ENCODE measurements at places on chromosomes 1 and 21.

- DNase-seq = no peak
These were observed 14.5 kb downstream of the SAMD11 start for GRCh38 chr1:938088-938683.

GRCh38 chr1:223460566-223461189 lies 67.5 kb downstream of the CCDC185 start:
- DNase-seq = no peak

DNA sequence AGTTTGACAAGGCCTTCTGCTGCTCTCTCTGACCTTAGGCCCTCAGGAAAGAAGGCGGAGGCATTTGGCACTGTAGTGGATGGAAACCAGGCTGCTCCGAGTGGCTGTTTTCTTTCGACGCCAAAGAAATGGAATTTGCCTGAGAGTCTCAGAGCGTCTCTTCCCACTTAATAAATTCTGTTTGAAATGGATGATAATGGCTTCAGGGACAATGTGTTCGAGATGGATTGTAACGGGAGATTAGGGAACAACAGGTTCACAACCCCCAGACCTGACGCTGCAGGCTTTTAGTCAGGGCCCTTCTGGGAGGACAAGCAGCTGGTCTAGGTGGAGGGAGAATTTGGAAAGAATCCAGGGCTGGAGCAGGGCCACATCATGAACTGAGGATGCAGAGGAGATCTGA lies 58.6 kb downstream of the TLR5 start:
- DNase-seq = no peak

DNA sequence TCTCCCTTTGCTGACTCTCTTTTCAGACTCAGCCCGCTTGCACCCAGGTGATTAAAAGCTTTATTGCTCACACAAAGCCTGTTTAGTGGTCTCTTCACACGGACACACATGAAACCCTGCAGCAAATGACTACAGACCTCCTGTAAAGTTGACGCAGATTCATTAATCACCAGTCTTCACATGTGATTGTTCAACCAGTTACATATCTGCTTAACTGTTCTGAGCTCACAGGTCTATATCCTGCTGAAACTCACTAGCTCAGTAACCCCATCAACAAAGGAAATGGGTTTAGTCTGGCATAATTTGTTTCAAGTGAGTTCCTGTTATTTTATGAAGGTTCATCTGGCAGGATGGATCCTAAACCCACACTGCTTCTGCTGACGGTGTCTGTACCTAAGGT lies 68.4 kb upstream of the GJA8 start:
- DNase-seq = peak; percentile 57

DNA sequence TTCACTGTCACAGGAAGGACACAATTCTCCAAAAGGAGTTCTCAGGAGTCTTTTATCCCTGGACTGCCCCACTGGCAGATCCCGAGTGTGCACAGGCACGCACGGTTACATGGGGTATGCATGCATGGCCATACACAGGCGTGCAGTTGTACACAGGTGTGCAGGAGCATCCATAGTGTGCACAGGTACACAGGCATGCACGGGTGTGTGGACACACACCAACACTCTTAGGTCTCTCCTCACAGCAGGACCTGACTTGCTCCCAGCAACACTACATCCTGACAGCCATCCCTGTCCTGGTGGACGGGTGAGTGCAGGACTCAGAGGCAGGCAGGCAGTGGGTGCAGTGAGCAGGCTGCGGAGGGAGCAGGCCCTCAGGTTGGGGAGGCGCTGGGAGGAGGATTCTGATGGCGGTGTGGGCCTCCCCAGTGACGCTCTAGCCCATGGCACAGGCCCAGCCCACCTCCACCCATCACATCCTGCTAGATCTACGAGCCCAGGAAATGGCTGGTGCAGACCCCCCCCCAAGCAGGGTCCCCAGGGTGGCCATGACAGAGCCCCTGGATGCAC lies 28.4 kb downstream of the SLC19A1 start:
- no peak for DNase-seq

- no peak for DNase-seq
These were observed 291.5 kb upstream of the VAMP3 start for GRCh38 chr1:7479571-7479970.

DNA sequence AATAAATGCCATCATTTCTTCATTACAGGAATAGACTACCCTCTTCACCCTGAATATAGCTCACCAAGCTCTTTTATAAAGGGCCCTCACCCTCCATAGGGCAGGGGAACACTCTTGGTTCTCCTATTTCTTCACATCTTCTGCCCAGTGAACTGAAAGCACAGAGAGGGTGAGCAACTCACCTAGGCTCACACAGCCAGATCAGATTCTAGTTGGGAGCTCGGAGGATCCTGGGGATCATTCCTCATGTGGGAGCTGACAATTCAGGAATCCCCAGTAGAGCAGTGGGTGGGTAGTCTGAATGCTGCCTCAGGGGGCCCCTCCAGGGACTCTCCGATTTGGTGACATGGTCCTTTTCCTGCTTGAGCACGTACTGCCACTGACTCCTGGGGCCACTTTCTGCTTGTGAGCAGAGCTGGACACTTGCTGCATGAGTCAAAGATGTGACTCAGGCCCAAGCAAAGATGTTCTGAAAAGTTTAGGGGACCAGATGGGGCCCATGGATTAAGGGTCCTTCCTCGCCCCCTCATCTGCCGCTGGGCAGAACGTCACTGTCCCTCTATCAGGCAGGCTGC lies 63.7 kb upstream of the WNT4 start:
- no peak for DNase-seq

GRCh38 chr1:117295001-117295400 lies 72.2 kb upstream of the MAN1A2 start:
- DNase-seq = no peak

DNA sequence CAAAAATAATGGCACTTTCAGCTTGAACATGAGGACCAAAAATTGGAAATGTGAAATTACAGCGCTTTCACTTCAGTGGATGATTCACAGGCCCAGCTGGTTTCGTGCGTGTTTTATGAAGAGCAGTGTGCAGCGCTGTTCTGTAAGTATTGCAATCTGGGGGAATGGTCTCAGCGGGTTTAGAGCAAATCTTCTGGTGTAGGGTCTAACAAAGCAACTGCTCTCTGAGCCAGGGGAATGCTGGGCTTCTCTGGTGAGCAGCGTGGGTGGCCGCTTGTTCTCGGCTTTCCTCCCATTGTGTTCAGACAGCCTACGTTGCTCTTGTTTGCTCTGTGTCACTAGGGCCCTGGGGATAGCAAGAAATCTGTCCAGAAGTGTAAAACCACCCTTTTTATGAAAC lies 42.4 kb upstream of the GADD45A start:
- DNase-seq = no peak

GRCh38 chr1:183089025-183089639 lies 65.9 kb downstream of the LAMC1 start:
- peak; percentile 75 for DNase-seq

DNA sequence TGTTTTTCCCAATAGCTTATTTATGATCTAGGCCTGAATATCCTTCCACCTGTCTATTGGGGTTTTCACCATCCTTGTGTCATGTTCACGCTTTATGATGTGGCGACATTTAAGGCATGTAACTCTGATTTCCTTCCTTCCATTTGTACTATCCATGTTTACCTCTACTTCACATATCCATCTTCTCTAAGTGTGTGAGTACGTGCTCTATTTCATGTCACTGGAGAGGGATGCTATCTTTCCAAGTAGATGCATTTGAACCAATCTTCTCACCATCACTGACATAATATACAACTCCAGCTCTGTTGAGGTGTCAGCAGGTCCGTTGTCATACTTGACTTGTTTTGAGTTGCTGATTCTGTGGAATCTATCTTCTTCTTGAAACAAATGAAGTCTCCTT lies 283.2 kb downstream of the PTBP2 start:
- DNase-seq = no peak

DNA sequence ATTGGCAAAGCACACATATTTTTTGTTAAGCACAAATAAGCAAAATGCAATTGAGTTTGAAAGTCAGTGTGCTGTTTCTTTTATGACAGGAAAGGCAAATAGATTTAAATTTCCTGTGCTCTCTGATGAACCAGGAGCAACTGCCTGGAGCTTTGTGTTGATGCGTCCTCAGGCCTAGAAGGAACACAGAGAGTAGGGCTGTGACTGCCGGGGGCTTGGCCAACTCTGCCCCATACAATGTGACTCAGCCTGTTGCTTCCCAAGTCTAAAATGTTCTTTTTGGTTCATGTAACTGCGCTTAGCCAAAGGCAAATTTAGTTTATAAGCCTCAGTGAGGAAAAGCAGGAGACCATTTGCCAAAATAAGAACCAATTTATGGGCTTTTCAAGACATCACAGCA lies 37.5 kb downstream of the TOR1AIP2 start:
- DNase-seq = no peak

- no peak for DNase-seq
These were observed 628.5 kb downstream of the SMYD3 start for GRCh38 chr1:245878585-245878984.

DNA sequence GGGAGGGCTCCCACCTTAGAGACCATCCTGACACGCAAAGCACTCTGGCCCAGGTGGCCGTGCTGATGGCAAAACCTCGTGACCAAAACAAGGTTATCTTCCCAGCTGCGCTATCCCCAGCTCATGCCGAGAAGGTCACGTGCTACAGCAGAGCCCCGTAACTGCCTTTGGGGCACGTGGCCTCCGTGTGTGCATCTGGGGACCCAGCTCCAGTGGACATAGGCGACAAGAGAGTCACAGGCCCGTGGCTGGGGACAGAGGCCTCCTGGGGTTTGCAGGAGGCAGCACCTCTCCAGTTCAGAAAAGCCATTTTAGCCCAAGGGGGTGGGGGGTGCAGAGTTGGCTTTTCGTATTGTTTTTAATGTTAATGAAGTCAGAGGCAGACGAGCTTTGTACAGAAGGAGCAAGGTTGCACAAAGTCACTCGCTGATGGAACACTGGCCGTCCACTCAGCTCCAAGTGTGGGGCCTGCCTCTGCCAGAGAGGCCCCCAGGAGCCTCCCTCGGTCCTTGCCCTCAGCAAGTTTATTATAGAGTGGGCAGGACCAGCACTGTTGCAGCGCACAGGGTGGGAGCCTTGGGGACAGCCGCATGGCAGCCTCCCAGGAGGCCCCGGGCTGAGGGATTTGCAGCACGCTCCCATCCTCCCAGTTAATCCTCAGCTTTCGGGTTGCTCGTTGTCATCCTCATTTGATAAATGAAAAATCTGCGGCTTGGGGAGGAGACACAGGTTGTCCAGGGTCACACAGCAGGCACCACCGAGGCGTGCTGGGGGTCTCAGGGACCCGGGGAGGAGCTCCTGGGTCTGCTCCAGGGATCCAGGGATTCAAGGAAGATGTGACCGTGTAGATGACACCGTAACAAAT lies 8.0 kb upstream of the PDE9A start:
- no peak for DNase-seq

GRCh38 chr1:24635195-24635843 lies 7.8 kb upstream of the SRRM1 start:
- DNase-seq = peak; percentile 70

GRCh38 chr1:65832296-65832695 lies 39.6 kb downstream of the PDE4B start:
- DNase-seq = no peak

DNA sequence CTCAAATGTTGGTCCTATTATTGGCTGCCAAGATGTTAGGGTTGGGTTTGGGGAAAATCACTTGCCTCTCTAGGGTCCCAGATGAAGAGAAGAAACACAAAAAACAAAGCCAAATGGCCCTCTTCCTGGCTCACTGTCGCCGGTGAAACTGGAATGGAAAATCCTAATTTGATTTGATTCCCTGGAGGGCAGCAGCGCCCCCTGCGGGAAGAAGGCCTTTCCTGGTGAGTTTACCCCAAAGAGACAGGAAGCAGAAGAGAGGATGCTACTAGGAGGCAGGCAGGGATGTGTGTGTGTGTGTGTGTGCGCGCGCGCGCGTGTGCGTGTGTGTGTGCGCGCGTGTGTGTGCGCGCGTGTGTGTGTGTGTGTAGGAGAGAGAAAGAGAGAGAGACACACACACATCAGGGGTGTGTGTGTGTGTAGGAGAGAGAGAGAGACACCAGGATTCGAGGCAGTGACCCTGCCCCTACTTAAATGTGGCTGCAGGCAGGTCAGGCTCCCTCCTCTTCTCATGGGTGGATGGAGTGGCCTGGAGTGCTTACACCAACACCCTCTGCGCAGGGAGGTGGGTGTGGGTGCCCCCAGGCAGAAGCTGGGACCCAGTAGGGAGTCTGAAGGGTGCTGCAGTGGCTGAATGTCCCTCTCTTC lies 3.1 kb upstream of the SELENON start:
- DNase-seq = peak; percentile 70

GRCh38 chr1:104100115-104100514 lies 350.4 kb downstream of the AMY1C start:
- DNase-seq = peak; percentile 15

DNA sequence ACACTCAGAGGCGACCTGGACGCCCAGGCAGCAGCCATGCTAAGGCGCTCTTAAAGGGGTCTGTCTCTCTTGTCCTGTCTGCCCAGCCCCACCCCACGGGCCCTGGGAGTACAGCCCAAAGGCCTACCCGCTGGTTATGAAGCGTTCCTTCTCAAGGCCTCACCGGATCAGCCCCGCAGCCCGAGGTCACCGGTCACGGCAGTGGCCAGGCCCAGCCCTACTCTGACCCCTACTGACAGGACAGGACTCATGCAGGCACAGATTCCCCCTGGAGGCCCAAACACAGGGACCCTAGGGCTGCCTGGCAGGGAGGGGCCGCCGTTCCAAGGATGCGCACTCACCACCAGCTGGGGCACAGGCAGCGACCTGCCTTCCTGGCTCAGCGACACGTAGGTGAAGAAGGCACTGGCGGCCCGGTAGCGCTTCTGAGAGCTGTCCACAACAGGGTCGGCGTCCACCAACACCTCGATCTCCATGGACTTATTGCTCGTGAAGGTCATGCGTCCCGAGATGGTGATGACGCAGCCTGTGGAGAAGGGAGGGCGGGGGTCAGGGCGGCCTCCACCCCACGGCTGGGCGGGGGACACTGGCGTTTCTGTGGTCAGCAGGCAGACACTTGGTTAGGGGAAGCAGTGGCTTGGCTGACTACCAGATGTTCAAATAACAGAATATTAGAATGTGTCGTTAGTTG lies 20.0 kb upstream of the GPR153 start:
- no peak for DNase-seq

GRCh38 chr1:92411511-92411910 lies 75.2 kb downstream of the GFI1 start:
- peak; percentile 37 for DNase-seq

GRCh38 chr1:243917177-243917862 lies 67.3 kb upstream of the AKT3 start:
- no peak for DNase-seq

DNA sequence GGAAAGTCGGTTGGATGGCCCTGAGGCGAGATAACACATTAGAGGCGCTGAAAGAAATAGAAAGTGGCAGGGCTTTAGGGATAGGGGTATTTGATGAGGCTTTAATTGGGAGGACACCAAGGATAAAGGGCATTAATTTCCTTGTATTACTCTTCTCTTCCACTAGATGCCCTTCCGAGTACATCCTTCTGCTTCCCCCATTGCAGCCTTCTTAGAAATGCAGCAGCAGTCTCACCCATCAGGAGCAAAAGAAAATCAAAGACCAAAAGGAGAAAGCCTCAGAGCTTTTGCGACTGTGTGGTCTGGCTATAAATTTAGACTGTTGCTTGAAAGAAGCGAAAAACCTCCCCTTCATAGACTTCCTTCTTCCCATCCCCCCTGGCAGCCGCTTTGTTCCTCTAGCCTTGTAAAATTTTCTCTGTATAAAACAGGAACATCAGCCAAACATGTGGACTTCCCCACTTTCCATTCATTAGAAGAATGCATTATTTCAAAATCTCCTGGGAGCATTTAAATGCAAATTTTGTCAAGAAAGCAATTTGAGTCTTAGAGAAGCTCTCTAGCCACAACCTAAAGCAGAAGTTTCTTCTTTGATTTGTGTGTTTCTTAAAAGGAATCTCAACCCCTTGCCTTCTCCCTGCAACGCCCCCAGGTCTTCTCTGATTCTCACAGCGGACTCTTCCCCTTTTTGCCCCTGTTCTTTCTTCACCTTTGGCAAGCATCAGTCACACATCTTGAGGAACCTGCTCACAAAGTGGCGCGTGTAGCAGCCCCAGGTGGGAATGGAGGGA lies 76.6 kb downstream of the NDUFS5 start:
- DNase-seq = peak; percentile 76

Measured in LoVo (cell line).